ENCODE measurements at places on chromosomes 3 and 15.

- no peak for DNase-seq
Measured at GRCh38 chr15:101625980-101626379, 26.2 kb downstream of the TM2D3 start.

DNA sequence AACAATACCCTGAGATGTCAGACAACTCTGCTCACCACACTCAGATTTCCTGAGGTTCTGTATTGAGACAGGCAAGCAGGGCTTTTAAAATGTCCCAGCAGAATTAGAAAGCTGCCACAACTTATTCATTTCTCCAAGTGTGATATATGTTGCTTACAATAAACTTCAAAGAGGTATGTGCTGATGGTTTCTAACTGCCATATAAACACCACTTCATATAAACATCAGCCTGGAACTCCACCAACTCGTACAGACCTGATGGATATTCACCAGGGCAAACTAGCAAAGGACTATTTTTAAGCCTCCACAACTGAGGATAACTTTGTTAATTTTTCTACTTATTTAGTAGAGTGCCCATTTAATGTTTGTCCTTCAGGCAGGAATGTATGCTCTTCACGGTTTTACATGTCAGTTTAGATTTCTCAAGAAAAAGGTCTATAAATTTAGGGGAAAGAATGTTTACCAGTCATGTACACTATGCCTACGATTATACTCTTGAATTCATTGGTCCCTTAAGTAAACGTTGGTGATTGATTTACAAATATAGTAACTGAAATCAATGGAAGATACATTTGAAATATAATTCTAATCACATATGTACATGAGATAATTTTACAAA is 109.6 kb upstream of the ABI3BP start:
- DNase-seq: no peak

DNA sequence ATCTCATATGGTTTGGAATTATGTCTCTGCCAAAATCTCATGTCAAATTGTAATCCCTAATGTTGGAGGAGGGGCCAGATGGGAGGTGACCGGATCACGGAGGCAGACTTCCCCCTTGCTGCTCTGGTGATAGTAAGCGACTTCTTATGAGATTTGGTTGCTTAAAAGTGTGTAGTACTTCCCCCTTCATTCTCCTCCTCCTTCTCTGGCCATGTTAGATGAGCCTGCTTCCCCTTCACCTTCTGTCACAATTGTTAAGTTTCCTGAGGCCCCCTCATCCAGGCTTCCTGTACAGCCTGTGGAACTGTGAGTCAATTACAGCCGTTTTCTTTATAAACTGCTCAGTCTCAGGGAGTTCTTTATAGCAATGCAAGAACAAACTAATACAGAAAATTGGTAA is 51.1 kb downstream of the NEDD4 start:
- peak; percentile 4 for DNase-seq

DNA sequence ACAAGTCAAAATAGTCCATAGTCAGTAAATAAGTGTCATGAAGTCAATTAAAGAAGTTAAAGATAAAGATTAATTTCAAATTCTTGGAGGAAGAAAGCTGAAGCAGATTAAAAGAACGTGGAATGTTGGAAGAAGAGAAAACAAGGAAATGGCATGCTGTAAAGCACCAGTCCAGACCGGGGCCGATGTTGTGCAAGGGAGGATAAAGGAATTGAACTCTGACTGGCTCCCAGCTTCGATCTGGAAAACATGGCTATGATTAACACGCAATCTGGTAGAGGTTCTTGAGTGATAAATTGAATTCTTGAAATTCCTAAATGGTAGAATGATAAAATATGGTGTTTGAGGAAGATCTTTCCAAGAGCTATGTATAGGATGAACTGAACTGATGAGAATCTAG is 194.4 kb downstream of the MEIS2 start:
- no peak for DNase-seq

GRCh38 chr3:183698318-183698751 is 738 bp downstream of the YEATS2 start:
- DNase-seq: peak; percentile 40

DNA sequence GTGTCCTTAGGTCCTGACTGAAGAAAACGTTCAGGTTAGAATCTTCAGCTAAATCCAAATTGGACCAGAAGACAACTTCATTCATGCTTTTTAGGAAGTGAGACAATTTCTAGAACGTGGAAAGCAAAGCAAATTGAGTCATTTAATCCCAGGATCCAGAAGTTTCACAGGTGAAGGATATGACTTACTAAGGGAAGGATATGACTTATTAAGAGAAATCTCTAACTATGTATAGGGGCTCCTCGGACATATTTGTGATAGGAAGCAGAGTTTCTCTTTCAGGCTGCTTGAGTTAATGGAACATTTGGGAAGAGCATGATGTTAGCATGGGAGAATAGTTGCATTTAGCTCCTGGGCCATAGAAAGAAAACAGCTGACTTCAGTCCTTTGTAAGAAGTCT is 16.1 kb upstream of the PLOD2 start:
- no peak for DNase-seq

DNA sequence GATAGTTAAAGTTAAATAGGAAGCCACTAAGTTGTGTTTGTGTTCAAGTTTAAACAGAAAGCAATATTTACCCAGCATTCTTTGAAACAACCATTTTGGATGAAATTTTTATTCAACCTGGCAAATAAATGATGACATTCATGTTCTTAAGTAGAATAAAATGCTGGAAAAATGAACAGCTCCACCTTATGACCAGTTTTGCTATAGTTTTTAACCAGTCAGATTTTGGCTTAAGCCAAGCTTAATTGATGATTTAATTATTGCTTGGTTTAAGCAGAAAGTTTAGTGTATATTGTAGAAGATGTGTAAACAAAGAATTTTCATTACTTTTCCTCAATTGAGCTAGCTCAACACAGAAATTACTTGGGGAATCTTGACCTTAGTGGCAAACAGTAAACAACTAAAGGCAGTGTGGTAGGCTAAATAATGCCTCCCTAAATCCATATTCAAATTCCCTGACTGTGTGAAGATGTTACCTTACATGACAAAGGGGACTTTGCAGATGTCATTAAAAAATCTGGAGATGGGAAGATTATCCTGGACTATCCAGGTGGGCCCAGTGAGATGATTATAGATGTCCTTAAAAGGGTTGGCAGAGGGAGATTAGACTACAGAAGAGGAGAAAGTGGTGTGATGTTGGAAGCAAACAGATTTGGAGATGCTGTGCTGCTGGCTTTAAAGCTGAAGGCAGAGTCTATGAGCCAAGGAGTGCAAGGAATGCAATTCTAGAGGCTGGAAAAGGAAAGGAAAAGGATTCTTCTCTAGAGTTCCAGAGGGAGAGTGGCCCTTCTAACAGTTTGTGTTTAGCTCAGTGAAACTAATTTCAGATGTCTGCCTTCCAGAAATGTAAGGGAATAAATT is 448.6 kb upstream of the GOLIM4 start:
- DNase-seq: no peak

DNA sequence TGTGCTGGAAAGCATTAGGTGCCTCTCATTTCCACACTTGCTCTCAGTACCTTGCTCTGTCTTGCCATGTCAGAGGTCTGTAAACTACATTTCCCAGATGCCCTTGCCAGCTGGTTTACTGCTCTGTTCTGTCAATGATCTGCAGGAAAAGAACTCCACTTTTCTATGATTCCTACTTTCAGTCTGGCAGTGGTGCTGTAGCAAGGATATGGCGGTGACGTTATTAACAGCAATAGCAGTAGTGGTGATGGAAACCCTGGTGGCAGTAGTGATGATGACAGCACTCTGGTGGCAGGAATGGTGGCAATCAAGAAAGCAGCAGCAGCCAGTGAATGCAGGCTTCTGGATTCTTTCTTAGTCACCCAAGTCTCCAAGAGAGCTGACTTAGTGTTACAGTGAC is 665.2 kb downstream of the DIPK2A start:
- peak; percentile 18 for DNase-seq

GRCh38 chr3:108250626-108251025 is 28.4 kb upstream of the IFT57 start:
- DNase-seq: no peak

DNA sequence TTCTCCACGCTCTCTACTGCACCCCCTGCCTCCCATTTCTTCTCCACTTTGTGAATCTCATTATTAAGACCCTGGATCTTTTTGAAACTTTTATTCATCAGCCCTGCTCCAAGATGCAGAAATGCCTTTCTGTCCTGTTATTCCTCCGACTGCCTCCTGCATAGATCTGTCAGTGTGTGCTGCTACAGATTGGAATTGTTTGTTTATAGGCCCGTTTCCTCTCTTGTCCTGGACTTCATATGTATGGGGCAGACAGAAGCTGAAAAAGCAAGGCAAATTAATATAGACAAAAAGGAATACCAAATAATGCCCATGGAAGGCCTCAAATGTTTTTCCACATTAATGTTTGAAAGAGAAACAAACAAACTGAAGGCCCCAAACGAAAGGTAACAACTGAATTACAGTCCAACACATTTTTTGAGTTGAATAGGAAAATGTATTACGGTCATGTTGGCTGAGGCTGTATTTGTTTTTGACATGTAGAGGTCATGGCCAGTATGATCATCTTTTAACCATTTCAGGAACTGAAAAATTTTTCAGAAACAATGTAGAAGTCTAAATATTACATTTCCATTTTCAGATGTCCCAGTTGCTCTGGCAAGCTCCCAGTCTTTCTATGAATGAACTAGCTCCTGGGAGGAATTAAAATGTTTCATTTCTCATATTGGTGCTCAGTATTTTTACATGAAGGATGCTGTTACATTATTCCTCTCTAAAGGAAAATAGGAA is 8.8 kb downstream of the CHST2 start:
- no peak for DNase-seq

DNA sequence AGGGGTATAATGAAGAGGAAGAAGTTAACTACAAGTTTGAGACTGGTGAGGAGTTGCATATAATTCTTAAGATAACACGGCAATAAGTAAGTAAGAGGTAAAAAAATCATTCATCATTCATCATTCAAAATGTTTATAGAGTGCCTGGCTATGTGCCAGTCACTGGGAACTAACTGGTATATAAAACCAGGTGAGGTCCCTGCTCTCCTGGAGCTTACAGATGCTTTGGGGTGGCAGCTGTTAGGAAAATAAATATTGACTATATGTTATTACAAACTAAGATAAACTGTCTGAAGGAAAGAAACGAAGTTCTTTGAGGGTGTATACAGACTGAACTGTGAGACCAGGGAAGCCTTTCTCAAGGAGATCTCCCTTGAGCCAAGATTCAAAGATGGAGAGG is 2.9 kb downstream of the CASR start:
- no peak for DNase-seq

GRCh38 chr3:99950921-99951320 is 133.3 kb downstream of the CMSS1 start:
- no peak for DNase-seq

- no peak for DNase-seq
Measured at GRCh38 chr3:31538801-31539200, 6.1 kb downstream of the STT3B start.

DNA sequence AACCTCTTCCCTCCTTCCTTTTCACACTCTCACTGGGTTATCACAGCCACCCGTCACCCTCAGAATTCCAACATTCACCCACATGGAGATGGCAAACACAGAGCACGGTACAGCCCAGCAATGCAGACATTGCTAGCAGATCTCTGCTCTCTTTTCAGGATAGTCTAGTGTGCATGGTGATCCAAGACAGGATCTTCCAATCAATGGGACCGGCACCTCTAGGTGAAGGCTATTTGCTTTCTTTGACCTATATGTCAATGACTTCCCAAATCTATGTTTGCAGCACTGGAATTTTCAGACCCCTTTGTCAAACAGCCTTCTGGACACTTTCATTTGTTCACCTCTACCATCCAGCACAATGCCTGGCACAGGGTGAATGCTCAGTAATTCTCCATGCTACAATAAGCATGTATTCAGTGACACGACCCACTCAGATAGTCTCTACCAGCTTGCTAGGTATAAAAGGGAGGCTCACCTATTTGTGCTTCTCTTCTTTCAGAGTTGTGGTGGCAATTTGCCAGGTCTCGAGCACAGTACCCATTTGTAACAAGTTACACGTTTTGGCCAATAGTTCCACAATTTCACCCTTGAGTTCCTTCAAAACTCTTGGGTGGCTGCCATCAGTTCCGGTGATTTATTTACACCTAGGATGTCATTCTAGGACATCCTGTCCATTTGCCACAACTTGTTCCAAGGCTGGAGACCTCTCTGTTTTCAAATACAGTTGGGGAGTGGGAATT is 279.1 kb upstream of the ICE2 start:
- DNase-seq: no peak

DNA sequence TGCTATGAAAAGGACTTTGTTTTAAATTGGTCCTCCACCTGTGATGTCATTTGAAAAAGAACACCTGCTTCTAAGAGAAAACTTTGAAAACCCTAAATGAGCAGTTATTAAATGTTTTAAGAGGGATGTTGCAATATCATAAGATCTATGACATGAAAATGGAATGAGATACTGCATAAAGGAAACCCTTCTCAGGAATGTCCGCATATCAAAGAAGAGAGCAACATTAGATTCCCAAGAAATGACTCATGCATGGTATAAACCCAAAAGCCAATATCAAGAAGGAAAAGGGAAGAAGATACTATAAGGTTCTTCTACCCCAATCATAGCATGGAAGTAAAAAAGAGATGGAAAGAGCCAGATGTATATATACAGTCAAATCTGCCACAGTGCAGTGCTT is 627.5 kb upstream of the LMCD1 start:
- DNase-seq: no peak

DNA sequence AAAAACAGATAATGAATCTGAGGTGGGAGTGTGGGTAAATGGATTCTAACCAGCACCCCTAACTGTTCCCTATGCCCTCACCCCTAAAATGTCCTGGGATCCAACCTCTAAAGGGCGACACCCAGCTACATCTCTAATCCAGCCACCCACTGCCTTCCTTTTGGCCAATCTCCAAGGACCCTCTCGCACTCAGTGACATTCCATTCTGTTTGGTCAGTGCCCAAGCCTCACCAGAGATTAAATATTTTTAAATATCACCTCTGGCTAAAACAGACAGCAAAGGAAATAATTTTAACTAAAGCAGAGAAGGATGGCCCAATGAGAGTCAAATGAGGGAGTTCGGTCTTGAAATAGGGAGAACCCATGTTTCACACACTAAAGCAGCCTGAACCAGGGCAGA is 19.9 kb upstream of the SCN10A start:
- no peak for DNase-seq

- no peak for DNase-seq
Measured at GRCh38 chr15:49343546-49343945, 79.5 kb upstream of the FGF7 start.

DNA sequence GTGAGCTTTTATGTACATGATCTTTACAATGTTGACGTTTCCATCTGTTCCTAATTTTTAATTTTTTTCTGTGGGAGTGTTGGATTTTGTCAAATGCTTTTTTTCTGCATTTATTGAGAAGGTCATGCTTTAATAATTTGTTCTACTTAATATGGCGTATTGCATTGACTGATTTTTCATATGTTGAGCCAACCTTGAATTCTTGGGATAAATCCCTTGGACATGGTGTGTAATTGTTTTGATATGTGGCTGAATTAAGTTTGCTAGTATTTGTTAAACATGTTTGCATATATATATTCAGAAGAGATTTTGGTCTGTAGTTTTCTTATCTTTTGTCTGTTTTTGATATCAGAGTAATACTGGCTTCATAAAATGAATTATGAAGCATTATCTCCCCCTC is 256.7 kb downstream of the EDEM1 start:
- no peak for DNase-seq
